ENCODE measurements at places on chromosomes 2 and 18. TPM values are rescaled to one million over a fixed set of nuclear protein-coding genes. Genes with fewer than 3 reads are reported as not detected.

Gene IMMT
- 107 TPM for polyA plus RNA-seq

Gene GPC1
- 97.7 TPM for polyA plus RNA-seq

Gene CEP192
- 9.1 TPM for polyA plus RNA-seq

Gene IFIH1
- 0.21 TPM for polyA plus RNA-seq

Gene ELOA2
- not detected for polyA plus RNA-seq

Gene UGT1A4
- polyA plus RNA-seq = 0.05 TPM

Gene DTNB
- 11.2 TPM for polyA plus RNA-seq

Gene SERPINB13
- not detected for polyA plus RNA-seq

Gene AMER3
- polyA plus RNA-seq = not detected

Gene SERPINB4
- not detected for polyA plus RNA-seq

Gene CRYGD
- polyA plus RNA-seq = not detected

Gene RFTN2
- 0.03 TPM for polyA plus RNA-seq

Gene MDH1B
- polyA plus RNA-seq = 3.2 TPM

Gene CYP26B1
- polyA plus RNA-seq = 13.0 TPM

Gene RAB17
- 2.3 TPM for polyA plus RNA-seq

Gene CHRND
- polyA plus RNA-seq = not detected

Gene UNC80
- polyA plus RNA-seq = not detected

Gene KIF3C
- polyA plus RNA-seq = 80.8 TPM

Gene REG1B
- polyA plus RNA-seq = not detected

Gene NEU2
- not detected for polyA plus RNA-seq

Gene ACTG2
- polyA plus RNA-seq = 0.26 TPM

Gene EFEMP1
- 66.6 TPM for polyA plus RNA-seq

Measured in A549 (cell line).